ENCODE measurements at places on chromosomes 5 and 9. TPM values are rescaled to one million over a fixed set of nuclear protein-coding genes. Genes with fewer than 3 reads are reported as not detected.

- no peak for DNase-seq
Observed at GRCh38 chr9:93865716-93866115, 89.4 kb downstream of the BARX1 start.

DNA sequence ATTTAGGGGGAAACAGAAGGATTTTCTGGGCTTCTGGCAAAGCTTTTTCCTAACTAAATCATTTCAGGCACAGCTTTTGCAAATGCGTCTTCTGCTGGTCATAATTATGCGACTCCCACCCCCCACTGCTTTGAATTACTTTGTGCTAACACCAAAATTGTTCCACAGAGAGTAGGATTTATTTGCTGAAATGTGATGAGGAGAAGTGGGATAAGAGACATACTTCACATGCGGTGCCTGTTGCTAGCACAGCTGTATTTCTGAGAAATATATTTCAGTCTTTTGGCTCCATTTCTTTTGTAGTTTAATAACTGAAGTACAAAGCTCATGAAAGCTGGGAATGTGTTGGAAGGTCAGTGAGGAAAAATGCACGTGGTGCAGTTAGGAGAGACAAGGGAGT lies 83.2 kb upstream of the TAS2R1 start:
- DNase-seq: no peak

- DNase-seq: no peak
Observed at GRCh38 chr5:111968459-111968858, 211.5 kb upstream of the NREP start.

- no peak for DNase-seq
Observed at GRCh38 chr5:130331332-130331731, 427.1 kb downstream of the CHSY3 start.

GRCh38 chr5:159414021-159414420 lies 83.7 kb upstream of the IL12B start:
- no peak for DNase-seq

DNA sequence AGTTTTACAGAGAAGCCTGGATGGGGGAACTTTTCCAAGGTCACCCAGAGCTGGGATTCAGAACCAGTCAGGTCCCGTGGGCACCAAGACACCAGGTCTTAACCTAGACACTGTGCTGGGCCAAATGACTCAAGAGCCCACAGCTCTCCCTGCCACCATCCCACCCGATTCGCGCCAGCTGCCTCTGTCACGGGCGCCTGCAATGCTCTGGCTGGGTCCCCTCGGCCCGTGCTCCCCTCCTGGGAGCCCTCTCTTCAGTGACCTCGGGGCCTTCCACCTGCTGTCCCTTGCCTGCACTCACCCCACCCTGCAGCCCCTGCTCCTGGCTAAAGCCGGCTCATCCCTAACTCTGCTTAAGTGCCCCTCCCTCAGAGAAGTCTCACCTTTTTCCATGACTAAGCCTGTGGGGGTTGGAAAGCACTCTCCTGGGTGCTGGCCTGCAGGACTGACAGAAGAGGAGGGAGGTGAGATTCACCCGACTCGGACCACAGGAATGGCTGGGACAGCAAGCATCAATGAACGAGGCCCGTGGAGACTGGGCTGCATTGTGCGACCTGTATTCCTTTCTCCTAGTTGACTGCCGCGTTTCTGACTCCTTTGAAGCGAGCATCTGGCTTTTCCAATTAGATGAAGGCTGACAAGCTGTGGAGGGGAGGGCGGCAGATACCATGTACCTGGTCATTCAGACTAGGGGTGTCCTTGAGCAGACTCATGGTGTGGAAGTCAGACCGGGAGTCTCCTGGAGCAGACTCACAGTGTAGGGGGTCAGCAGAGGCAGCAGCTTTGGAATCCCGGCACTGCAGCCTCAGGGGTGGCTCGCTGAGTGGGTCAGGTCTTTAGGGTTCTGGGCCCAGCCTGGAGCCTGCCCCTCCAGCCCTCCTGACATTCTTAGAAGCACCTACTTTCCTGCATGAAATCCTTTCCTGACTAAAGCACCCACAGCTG lies 5.8 kb upstream of the IL4 start:
- DNase-seq: no peak

DNA sequence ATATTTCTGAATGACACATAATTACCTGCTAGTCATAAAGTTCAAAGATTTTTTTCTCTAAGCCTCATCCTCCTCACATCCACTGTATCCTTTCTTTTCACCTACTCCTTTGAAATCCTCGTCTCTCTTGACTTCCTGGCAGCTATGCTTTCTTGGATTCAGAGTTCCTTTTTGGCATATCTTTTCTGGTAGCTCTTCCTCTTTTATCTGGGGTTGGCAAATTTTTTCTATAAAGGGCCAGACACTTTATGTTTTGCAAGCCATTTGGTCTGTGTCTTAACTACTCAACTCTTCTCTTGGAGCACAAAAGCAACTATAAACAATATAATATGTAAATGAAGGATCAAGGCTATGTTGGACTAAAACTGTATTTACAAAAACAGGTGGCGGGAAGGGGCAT lies 197.5 kb downstream of the KIAA0825 start:
- no peak for DNase-seq

DNA sequence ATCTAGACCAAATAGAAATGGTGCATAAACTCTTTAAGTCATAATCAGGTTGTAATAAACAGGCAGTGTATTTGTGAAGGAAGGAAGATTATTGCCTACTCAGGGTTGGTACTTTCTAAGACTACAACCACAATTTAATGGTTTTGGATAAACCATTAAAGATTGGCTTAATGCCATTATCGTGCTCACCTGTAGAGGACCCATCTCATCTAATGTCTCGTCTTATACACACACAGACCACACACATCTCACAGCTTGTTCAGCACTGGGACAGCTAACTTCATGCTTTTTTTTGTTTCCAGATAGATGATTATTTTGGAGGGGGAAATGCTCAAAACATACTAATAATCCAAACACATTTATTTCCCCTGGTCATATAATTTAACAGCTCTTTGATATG lies 175.7 kb upstream of the SLC12A2 start:
- DNase-seq: no peak

GRCh38 chr5:164332349-164333196 lies 827.2 kb downstream of the MAT2B start:
- no peak for DNase-seq

DNA sequence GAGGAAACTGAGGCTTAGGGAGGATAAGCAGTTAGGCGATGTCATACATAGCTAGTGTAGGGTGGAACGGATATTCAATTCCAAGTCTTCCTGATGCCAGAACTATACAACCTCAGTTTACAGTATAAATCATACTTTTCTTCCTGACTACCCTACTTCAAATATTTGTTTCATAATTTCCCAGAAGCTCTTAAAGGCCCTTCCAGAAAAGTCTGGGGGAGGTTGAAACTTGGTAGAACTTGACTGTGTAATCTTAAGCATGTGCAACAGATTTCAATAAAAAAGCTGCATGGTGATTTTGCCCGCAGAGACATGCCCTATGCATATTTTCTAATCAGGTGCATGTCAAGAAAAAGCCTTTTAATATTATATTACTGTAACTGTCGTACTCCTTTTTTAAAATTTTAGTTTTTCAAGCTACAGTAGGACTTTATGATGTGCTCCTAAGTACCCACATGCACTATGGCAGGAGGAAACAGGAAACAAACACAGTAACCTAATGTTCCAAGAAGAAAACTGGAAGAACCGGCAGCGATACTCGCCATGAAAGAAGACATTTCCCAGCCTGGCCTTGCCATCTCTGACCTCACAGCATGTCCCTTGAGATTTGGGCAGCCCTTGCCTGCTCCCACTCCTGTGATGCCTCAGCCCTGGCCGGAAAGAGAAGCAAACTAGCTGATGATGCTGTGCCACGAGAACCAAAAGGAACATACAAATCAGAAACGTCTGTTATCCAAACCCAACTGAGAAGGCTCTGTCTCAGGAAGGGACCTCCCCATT lies 266.0 kb downstream of the EFNA5 start:
- no peak for DNase-seq

GRCh38 chr9:109011231-109011671 lies 2.0 kb downstream of the CTNNAL1 start:
- DNase-seq: no peak

DNA sequence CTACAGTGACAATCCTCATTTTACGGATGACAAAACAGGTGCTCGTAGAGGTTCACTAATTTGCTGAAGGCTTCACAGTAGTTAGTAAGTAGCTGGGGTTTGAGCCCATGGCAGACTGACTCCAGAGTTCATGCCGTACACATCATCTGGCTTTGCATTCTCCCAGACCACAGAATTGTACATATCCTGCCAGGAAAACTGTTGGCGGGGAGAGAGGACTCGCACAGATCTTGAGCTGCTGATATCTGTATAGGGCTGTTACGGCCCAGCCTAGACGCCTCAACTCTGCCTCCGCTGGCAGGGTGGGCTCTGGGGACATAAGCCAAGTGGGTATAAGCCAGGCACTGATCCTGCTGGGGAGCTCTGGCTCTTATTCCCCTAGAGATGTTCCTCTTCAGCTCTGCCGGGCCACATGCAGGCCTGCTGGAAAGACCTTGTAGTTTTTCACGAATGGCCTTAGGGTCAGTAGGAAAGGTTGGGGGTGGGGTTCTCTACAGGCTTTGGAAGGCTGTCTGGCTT lies 16.3 kb downstream of the LARP1 start:
- peak; percentile 48 for DNase-seq

DNA sequence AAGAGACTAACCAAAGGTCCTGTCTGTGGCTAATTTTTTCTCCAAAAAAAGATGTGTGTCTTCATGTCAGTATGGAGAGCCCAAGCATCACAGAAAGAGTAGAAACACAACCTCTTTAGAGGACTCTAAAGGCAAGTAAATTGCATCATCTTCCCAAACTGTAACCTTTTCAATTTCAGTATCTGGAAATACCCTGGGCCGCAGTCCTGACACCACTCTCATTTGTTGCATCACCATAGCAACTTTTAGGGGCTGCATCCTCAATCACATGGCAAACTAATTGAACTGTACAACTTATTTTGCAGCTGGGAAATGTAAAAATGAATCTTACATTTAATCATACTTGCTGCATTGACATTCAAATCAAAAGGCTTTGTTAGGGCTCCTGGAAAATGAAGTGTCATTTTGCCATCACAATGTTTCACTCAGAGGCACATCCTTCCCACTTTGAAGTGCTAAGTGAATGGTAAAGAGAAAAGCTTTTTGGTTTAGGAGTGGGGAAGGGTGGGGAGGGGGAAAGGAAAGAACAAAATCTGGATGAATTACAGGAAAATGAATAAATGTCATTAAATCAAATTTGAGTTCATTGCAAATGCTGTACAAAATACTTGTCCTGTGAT lies 60.6 kb upstream of the GRIA1 start:
- DNase-seq: no peak

DNA sequence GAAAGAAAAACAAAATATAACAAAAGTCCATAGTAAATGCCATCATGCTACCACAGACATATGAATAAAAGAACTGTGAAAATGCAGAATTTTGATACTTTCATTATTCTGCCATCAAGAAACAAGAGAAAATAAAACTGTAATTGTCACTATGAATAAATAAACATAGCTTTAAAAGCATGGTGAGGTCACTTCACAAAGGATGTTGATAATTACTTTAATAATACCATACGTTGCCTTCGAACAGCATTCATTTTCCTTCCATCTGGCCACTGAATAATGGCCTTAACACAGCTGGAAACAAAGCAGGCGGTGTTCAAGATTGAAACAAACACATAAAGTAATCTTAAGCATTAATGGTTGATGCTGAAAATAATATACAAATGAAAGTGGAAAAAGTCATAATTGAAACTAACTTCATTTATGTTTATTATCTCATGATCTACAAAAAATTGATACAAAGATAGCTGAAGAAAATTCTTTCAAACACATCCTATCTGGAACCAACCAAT lies 102.0 kb downstream of the AGTPBP1 start:
- DNase-seq: no peak

- DNase-seq: no peak
Observed at GRCh38 chr5:41852293-41852692, 17.9 kb downstream of the OXCT1 start.

DNA sequence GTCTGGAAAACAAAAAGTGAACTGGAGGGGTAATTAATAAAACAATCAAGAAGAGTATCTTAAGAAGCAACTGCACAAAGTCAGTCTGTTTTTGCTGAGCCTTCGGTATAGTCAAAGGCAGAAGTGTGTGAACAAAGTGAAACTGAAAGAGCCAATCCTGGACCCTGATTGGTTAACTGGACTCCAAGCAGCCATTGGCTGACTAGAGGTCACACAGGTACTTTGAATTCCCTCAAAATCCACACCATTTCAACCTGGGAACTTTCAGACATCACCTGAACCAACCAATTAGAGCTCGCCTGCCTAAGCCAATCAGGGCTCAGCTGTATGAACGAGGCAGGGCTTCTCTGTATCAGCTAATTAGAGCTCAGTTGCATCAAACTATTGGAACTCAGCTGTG lies 286.7 kb downstream of the TLE4 start:
- peak; percentile 6 for DNase-seq

DNA sequence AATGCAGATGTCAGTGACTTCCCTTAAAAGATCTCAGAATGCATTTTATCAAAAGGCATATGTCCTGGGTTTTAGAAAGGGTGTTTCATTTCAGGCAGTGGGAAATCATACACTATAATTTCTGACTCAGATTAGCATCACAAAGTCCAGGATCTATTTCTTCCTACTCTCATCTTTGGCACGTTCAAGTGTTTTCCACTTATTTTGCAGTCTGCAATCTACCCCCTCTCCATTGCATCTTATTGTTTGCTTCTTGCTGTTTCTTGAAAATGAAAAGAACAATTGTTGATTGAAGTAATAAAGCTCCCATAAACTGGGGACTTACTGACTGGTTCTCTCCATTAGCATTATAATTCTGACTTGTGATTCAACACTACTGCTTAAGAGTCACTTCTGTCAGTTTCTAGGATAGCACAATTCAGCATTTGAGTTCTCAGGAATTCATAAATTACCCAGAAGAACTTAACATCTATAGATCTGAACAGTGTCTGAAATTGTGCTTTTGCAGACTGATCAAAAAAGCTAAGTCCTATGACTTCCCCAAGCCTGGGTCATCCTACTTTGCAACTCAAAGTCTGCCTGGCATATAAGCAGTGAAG lies 332.9 kb downstream of the RASEF start:
- DNase-seq: no peak

GRCh38 chr9:131290036-131290766 lies 678 bp downstream of the PLPP7 start:
- peak; percentile 34 for DNase-seq

VDAC1 gene
- total RNA-seq: 410 TPM

SPARC gene
- 247 TPM for total RNA-seq

CNTFR gene
- total RNA-seq: 0.78 TPM

PCDHB13 gene
- not detected for total RNA-seq

SUB1 gene
- 559 TPM for total RNA-seq

ADCY2 gene
- total RNA-seq: not detected

VCAN gene
- 27.1 TPM for total RNA-seq

NEURL1B gene
- 0.75 TPM for total RNA-seq

AJM1 gene
- 0.49 TPM for total RNA-seq

ZNF462 gene
- total RNA-seq: 0.06 TPM

Measured in G401 (cell line).